ENCODE measurements at places on chromosomes 4 and X.

DNA sequence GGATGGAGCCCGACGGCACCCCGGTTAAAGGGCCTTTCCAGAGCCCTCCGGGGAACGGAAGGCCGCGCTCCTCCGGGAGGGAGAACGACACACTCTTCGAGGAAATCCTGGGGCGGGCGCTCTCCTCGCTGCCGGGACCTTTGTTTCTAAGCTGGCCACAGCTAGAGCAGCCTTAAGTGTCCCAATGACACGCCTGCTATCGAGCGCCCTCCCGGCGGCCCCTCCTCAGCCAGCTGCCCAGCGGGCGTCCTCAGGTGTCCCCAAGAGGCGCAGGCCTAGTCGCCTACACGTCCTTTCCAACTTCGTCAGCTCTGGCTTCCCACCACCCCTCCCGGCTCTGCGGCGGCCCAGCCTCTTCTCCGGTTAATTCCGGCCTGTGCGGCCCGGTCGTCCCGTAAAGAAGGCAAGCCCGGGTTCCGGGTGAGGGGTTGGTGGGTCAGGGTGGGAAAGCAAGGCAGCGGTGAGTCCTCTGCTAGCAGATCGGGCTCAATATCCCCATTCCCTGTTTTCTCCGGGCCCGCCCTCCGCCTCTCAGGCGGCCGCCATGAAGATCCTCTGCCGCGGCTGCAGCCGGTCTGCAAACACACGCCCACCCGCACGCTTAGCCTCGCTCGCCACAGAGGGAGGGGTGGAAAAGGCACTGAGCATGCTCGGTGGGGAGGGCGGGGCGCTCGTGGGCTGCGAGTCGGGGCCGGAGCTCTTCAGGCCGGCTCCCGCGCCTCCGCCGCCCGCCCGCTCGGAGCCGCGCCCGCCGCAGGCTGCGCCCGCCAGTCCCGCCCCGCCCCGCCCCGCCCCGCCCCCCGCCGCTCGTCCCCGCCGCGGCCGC lies at the start of gene RAP1GDS1:
RAP1GDS1 (plus strand) TSS at position 806 of the 826 bp plus-strand sequence. CDS start 182 bp downstream, outside the sequence.
- peak; percentile 86 for DNase-seq

GRCh38 chr4:94306713-94307112 lies 35.9 kb downstream of the HPGDS start:
- DNase-seq = no peak

GRCh38 chr4:102734116-102734515 lies 26.7 kb downstream of the MANBA start:
- no peak for DNase-seq

GRCh38 chrX:10759141-10759799 lies 138.9 kb upstream of the MID1 start:
- no peak for DNase-seq

DNA sequence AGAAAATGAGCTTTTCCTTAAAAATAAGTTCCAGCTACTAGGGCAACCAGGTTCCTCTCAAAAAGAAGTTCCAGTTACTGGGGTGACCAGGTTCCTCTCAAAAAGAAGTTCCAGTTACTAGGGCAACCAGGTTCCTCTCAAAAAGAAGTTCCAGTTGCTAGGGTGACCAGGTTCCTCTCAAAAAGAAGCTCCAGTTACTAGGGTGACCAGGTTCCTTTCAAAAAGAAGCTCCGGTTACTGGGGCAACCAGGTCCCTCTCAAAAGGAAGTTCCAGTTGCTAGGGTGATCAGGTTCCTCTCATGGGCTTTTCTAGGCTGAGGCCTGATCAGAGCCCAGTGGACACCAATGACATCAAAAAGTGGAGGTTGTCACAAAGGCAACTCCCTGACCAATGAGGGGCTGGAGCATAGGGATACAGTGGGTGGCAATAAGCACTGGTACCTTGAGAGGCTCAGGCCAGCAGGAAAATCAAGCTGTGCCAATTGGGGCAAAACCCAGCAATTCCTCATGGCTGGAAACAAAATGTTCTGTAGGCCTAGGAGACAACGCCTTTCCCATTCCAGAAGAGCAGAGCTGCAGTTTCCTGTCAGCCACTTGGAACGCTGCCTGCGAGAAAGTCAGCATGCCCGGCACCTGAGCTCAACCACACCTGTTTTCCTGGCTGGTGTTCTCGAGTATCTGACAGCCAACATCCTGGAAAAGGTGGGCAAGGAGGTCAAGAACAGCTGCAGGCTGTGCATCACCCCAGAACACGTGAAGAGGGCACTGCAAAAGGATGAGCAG lies 12.3 kb upstream of the SYTL5 start:
- no peak for DNase-seq

DNA sequence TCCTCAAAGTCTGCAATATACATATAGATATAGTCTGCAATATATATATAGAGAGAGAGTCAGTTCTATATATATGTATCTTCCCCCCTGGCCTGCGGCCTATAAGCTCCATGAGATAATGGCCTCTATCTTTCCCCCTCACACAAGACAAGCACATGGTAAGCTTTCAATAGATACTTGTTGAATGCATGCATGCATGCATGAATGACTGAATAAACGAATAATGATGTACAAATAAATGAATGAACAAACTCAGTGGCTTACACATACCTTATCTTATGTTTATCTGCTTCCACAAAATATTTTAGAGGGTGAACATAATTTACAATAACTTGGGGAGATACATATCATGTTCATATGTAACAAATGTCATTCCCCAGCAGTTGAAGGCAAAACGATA lies 6.3 kb upstream of the GPM6A start:
- no peak for DNase-seq

- DNase-seq = no peak
These were observed 7.0 kb downstream of the TACC3 start for GRCh38 chr4:1728061-1728980.

DNA sequence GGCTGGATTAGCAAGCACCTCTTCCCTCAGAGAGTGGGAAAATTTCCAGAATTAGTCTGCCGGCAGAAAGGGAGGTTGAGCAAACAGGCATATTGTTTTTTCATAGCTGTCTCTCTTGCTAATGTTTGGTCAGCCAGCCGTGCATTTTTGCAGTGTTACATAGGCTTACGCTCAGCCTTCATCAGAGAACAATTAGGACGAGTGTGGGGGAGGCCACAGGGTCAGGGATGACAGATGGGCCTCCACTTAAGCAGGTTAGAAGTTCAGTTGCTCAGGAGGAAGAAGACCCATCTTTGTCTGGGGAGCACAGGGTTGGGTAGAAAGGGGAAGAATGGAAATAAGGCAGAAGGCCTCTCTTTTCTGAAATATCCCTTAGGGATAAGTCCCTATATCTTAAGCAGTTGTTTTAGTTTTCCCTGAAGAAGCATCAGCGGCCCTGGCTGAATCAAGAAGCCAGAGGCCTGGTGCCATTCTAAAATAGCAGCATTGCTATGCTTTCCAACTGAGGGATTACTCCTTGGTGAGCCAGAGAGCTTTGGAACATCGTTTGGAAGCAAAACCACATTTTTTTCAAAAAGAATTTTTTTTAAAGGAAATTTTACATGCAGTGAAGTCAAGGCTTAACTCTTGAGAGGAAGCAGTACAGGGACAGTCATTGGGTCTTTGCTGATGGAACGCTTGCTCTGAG lies 118.8 kb downstream of the SMIM20 start:
- DNase-seq = no peak

DNA sequence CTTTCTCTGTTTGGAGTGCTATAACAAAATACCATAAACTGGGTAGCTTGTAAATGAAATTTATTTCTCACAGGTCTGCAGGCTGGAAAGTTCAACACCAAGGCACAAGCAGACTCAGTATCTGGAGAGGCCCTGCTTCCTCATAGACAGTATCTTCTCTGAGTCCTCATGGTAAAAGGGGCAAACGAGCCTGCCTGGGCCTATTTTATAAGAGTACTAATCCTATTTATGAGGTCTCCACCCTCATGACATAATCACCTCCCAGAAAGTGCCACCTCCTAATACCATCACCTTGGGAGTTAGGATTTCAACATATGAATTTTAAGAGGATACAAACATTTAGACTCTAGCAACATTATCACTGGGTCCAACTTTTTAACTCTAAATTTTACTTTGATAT lies 200.3 kb downstream of the STPG2 start:
- DNase-seq = no peak

GRCh38 chr4:100708776-100709175 lies 191.0 kb upstream of the EMCN start:
- no peak for DNase-seq

- no peak for DNase-seq
These were observed 19.1 kb downstream of the SH3BP2 start for GRCh38 chr4:2811830-2812611.

DNA sequence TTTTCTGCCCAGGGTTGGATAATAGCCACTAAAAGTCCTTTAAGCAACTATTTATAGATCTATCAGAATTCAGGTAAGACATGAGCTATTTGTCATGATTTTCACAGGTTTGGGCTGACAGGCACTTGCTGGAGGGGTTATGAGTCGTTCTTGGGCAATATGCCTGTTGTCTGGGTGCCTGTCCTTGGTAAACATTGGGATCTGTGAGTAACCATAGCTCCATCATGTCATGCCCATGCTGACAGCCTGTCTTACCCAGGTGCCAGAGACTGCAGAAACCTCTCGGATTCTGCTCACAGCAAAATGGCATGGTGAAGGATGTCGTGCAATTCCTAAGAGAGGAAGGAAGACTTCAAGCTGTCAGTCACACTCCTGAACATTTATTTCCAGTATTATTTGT lies 116.0 kb upstream of the PUDP start:
- no peak for DNase-seq
